ENCODE measurements at places on chromosomes 1 and 21.

DNA sequence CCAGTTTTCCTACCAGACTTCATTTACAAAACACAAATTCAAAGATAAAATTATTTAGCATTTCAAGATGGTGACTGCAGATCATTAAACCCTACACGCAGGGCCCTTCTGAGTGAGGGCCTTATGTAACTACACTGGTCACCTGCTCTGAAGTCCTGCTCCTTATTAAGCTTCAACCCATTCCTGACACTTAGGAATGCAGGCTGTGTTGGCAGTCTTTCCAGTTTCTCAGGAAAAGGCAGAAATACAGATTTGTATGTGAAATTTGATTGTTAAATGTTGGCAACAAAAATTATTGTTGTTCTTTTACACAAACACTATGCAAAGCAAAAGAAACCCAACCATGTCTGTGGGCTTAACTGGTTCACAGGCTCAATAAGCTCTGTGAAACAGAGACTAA lies 25.8 kb upstream of the BCAS2 start:
- no peak for DNase-seq

GRCh38 chr1:41981796-41982195 lies 63.1 kb upstream of the HIVEP3 start:
- DNase-seq = no peak

DNA sequence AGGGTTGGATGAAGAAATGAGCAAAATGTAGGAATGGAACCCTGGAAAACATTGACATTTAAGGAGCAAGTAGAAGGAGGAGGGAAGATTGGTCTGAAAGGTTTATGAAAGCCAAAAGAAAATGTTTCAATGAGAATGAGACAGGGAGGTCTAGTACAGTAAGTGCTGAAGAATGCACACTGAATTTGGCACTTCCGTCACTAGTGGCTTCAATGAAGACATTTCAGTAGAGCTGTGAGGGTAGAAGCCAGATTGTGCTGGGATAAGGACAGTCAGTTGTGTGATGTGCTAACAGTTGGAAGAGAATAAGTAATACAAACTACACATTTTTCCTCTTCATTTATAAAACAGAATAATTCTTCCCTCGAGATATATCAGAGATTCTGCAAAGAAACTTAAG lies 17.1 kb downstream of the THEM4 start:
- no peak for DNase-seq

DNA sequence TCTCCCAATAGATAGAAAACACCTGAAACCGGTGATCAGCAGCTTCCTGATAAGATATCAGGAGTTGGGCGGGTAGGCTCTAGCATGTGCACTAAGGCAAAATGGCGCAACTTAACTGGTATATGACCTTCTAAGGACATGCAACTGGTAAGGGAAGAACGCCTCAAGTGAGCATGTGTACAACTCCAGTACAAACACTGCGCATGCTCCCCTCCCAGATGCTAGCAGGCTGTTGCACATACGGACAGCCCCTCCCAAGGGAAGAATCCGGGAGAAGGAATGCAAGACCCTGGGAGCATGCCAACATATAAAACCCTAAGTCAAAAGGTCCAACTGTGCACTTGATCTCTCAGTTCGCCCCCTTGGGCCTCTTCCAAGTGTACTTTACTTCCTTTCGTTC lies 110.8 kb downstream of the TSEN15 start:
- no peak for DNase-seq

DNA sequence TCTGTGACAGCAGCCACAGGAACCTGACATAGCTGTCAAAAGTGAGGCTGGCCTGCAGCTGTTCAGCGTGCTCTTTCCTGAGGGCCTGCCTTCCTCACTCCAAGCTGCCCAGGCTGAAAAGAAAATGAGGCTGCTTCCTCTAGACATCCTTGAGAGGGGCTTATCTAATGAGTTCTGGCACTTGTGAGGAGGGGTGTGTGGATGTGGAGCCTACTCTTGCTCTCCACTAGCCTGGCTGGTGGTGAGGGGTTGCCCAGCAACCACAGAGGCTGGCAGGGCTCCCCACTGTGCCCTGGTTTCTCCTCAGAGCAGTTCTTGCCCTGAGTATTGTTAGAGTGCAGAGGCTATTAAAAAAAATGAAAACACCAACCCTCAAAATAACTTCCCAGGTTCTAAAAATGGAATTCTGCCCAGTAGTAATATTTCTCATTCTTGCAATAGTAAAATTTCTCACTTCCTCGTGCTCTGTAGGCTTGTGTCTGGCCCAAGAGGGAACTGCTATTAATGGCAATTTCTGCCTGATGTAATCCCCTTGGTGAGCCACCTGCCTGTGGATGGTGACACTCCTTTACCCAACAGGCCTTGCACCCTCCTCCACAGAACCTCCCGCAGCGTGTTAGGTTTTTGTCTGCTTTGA lies 52.6 kb upstream of the EPS8L3 start:
- no peak for DNase-seq

- DNase-seq = no peak
Observed at GRCh38 chr1:43832255-43832654, 101.3 kb upstream of the ARTN start.

DNA sequence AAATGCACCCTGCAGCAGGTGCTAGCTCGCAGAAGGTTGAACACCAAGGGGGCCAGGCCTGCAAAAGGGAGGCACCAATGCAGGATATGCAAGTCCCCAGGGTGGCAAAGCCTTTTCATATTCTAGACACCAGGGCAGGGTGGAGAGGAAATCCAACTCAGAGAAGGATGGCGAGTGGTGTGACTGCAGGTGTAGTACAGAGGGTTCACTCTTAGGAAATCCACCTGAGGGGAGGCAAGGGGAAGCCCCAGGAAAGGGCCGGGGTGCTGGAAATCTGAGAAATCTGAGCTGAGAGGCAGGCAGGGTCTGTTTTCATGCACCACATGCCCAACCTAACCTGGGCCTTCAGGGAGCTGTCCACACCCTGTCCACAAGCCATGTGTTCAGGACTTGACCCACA lies 163.2 kb upstream of the CTTNBP2NL start:
- DNase-seq = no peak

DNA sequence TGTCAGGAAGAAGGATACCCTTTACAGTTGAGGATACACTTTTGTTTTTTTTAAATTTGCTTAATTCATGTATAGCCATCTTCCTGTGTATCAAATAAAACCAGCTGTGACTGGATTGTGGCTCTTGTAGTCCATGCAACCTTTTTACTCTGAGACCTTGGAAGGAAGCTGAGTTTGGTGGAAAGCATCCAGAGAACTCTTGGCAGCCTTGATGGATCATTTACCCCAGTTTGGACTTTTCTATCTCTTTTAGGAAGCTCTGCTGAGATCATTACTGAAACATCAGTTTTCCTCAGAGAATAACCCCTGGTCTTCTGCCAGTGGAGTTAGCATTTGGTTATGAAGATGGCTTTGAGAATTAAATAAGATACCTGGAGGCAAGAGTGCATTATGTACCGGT lies 21.2 kb upstream of the APOBEC4 start:
- no peak for DNase-seq

- DNase-seq = no peak
Observed at GRCh38 chr1:168069384-168069783, 67.3 kb downstream of the GPR161 start.

- DNase-seq = no peak
Observed at GRCh38 chr1:5858246-5858645, 134.0 kb downstream of the NPHP4 start.

- no peak for DNase-seq
Observed at GRCh38 chr1:203286161-203286984, 18.9 kb upstream of the BTG2 start.

- no peak for DNase-seq
Observed at GRCh38 chr21:37193006-37193405, 74.1 kb downstream of the VPS26C start.

DNA sequence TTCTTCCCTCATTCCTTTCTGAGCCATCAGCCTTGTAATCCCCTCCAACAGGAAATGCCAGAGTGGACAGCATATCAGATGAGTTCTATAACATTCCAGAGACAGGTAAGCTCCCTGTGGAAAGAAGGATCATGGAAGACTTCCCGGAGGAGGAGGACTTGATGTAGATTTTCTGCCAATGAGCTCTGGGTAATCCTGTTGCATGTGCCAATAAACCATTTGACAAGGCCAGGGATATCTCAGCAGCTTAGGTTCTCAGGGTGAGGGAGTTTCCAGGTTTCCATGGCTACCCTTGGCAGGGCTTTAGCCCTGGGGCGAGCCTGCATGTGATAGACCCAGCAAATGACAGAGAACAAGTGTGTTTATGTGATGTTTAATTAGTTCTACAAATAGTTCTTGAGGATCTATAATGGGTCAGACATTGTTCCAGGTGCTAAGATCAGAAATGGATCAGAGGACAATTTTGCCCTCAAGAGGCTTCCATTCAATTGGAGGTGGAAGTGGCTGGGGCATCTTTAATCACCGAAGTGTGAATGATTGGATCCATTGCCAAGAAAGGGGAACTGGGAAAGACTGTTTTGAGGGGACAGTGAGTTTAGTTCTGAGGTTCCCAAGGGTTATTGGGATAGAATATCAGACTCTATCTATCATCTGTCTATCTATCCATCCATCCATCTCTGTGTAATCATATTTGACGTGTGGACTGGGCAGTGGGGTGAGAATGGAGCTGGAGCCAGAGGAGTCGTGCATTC lies 6.9 kb downstream of the PLA2G5 start:
- no peak for DNase-seq

DNA sequence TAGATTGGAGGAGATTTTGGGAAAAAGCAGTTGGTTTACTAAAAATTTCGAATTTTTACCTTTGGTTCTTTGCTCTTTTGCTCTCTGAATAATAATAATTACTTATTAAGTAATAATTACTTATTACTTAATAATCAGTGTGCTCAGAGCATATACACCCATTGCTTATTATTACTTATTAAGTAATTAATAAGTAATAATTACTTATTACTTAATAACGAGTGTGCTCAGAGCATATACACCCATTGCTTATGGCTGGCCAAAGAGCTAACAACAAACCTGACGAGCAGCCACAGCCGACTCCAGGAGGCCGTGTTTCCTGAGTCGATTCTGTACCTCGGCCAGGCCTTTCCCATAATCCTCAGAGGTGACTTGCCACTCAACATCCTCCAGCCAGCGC lies 20.5 kb downstream of the SPTA1 start:
- no peak for DNase-seq

- no peak for DNase-seq
Observed at GRCh38 chr1:9035226-9035625, 9.0 kb upstream of the SLC2A7 start.

DNA sequence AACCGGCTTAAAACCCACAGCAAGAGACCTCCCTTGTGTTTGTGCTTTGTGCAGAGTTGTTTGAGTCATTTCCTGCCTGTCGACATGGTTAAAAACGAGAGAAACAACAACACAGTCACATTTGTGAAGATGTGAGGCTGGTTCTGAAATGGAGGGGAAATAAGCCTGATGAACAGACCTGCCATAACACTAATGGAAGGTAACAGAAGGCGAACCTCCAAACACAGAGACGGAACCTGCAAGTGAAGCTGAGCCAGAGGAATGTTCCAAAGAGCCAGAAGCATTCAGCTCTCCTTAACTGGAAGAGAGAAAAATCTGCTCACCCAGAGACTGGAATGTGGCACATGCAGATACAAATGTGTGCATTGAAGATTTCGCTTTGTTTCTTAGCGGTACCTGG lies 53.2 kb upstream of the RAVER2 start:
- DNase-seq = no peak

DNA sequence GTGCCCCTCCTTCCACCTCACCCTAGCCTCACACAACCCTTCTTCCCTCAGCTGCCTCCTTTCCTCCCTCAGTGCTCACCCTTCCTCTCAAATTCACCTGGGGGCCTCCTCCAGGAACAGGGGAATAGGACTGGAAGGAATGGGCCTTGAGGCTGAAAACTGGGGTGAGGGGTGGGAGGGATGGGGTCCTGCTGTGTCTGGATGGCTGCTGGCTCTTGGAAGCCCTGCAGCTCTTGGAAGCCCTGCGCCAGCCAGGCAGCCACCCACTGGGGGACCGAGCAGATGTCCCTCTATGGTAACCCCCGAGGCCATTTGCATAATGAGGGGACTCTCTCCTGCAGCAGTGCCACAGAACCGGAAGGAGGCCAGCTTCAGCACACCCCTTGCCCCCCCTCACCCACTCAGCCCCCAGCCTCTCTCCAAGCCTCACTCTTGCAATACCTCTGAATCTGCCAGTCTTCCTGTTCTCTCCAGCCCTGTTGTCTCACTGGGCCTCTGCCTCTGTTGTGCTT lies 85.2 kb downstream of the KIRREL1 start:
- no peak for DNase-seq

GRCh38 chr1:17655169-17655568 lies 100.0 kb upstream of the ACTL8 start:
- DNase-seq = no peak

- no peak for DNase-seq
Observed at GRCh38 chr1:236149003-236149595, 6.8 kb downstream of the GPR137B start.

- no peak for DNase-seq
Observed at GRCh38 chr1:76425201-76426145, 350.9 kb downstream of the ST6GALNAC3 start.

DNA sequence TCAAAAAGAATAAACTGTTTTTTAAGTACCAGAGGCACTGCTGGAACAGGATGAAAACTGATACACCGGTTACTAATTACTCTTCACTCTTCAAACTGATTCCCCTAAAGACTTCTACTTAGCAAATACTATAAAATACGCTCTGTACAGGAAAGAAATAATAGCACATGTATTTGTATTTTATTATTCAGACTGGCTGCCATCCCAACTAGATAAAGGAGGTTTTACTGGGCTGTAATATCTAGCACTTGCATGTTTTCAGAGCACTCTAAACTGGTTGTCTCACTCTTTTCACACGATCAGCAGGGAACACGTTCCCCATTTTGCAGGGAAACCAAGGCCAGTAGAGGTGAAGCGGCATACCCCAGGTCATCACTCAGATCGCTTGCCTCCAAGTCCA lies 9.2 kb downstream of the SMIM12 start:
- no peak for DNase-seq

DNA sequence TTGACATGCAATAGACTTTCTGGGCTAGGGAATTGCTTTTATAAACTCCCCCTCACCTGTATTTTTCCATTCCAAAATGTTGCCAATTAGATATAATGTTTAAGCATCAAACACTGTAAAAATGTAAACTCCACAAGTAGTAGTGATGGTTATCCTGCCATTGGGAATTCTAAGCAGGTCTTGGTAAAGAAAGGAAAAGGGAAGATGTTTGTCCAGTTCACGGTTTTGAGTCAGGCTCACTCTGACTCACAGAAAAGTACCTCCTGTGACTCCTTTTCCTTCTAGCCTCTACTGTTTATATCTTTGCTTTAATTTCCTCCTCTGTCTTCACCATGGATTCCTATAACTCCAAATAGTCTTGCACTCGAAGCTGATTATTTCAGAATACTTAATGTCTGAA lies 19.0 kb upstream of the PTPN14 start:
- no peak for DNase-seq

- DNase-seq = no peak
Observed at GRCh38 chr1:38151399-38151798, 104.8 kb upstream of the POU3F1 start.
